ENCODE measurements at places on chromosomes 16 and 17.

GRCh38 chr17:42325026-42325425, 36.7 kb downstream of the STAT5A start:
- DNase-seq: no peak
- H3K27ac ChIP-seq: peak overlapping the region; percentile 68
- no peaks in the 10 kb centered on the region for H3K27me3 ChIP-seq
- H3K36me3 ChIP-seq: peaks cover 45% of the 10 kb centered on the region

GRCh38 chr17:61124562-61124961, 275.1 kb upstream of the TBX2 start:
- H3K4me1 ChIP-seq: peaks cover 3% of the 10 kb centered on the region
- H3K27me3 ChIP-seq: no peaks in the 10 kb centered on the region
- no peak overlapping the region for H3K4me3 ChIP-seq

GRCh38 chr16:6891496-6891895, 441.1 kb upstream of the RBFOX1 start:
- no peaks in the 10 kb centered on the region for H3K27me3 ChIP-seq
- no peaks in the 10 kb centered on the region for H3K36me3 ChIP-seq
- H3K27ac ChIP-seq: no peak overlapping the region
- H3K4me3 ChIP-seq: no peak overlapping the region
- DNase-seq: no peak

- H3K27me3 ChIP-seq: no peaks in the 10 kb centered on the region
- H3K27ac ChIP-seq: no peak overlapping the region
- peak; percentile 22 for DNase-seq
- H3K4me3 ChIP-seq: no peak overlapping the region
These were observed 34.5 kb downstream of the NACA2 start for GRCh38 chr17:61556224-61557188.

- no peak overlapping the region for H3K4me3 ChIP-seq
- H3K4me1 ChIP-seq: no peaks in the 10 kb centered on the region
- H3K27ac ChIP-seq: no peak overlapping the region
- H3K27me3 ChIP-seq: peaks cover 7% of the 10 kb centered on the region
- H3K36me3 ChIP-seq: no peaks in the 10 kb centered on the region
These were observed 88.6 kb upstream of the NLRP1 start for GRCh38 chr17:5672815-5673430.

DNA sequence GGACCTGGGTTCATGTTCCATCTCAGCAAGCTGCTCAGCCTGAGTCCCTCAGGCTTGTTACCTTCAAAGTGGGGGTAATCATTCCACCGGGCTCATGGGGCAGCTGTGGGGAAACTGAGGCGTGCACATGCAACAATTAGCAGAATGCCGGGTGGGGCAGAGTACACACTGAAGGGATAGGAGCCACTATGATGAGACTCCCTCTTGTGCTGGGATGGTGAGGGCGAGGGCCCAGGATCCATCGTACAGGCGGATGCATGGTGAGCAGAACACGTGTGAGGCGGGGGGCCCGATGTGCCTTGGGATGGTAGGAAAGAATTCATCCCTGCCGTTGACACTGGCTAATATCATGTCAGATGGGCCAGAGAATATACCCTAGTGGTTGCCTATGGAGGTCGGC, 25.5 kb upstream of the MAP3K14 start:
- H3K4me1 ChIP-seq: no peaks in the 10 kb centered on the region
- H3K27ac ChIP-seq: no peak overlapping the region
- DNase-seq: no peak
- H3K36me3 ChIP-seq: no peaks in the 10 kb centered on the region
- no peaks in the 10 kb centered on the region for H3K27me3 ChIP-seq

DNA sequence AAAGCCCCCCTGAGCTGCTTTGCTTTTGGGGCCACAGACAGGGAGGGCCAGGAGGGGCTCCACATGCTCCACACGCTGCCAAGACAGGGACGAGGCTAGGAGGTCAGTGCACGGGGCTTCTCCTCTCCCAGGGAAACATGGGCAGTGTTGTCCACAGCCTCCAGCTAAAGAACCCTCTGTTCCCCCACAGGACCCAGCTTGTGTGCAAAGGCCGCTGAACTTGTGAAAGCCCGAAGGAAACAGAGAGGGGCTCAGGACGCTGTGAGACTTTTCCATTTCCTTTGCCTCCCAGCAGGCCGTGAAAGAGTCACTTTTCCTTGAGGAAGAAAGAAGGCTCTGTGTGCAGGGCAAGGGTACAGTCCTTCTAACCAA, 9.7 kb downstream of the CDRT4 start:
- no peaks in the 10 kb centered on the region for H3K27me3 ChIP-seq
- H3K27ac ChIP-seq: no peak overlapping the region
- peaks cover 29% of the 10 kb centered on the region for H3K4me1 ChIP-seq
- H3K36me3 ChIP-seq: no peaks in the 10 kb centered on the region
- H3K4me3 ChIP-seq: no peak overlapping the region
- no peak for DNase-seq

DNA sequence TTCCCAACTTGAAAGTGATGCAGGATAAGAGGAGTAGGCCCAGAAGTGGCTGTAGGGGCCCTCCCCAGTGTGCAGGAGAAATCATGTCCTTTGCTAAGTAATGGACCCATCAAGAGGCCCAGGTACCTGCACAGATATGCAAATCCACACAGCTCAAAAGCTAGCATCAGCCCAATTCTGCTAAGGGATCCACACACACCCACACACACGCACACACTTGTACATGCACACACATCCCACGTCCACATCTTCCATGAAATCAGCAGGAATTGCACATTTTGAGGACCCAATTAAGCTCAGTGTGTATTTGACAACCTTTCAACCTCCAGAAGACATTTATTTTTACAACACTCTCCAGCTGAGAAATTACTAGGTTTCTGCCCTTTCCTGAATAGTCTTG, 184.8 kb downstream of the C16orf78 start:
- no peak overlapping the region for H3K27ac ChIP-seq
- no peak for DNase-seq
- no peaks in the 10 kb centered on the region for H3K27me3 ChIP-seq

DNA sequence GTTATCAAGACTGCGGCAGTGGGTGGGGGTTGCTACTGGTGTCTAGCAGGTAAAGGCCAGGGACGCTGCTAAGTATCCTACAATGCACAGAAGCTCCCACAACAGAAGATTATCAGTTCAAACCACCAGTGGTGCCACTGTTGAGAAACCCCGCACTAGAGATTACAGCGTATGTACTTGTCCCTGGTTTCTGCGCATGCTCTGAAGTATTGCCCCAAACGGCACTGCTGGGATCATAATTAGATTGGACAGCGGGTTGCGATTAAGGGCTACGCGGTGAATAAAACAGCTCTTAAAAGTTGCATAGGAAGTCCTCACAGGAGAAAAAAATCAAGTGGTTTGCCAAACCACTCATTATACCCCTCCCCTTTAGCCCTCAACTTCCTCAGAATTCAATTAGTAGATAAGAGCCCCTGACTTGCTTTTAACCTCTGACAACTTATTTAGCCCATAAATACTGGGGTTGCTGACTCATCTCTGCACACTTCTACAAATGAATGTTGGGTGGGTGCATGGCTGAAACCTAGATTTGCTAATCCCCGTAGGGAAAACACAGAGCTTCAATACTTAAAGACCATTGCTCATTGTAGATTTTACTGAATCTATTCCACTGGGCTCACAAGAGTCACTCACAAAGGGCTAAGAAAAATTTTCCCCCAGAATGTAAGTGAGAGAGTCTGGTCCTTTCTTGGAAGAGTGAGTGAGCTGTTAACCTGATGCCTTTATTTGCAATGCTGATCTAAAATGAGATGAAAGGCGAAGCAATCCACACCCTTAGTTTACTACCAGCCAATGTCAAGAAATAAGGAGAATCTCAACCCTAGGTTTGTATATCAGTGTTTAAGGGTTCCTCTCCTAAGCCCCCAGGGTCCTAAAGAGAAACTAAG, 91.8 kb downstream of the RGS9 start:
- H3K4me1 ChIP-seq: peaks cover 5% of the 10 kb centered on the region
- no peaks in the 10 kb centered on the region for H3K27me3 ChIP-seq
- H3K4me3 ChIP-seq: no peak overlapping the region

- peak overlapping the region; percentile 64 for H3K27ac ChIP-seq
- peak; percentile 73 for DNase-seq
- H3K27me3 ChIP-seq: no peaks in the 10 kb centered on the region
- peaks cover 12% of the 10 kb centered on the region for H3K4me1 ChIP-seq
These were observed 46.2 kb downstream of the TUBD1 start for GRCh38 chr17:59846394-59847165.

DNA sequence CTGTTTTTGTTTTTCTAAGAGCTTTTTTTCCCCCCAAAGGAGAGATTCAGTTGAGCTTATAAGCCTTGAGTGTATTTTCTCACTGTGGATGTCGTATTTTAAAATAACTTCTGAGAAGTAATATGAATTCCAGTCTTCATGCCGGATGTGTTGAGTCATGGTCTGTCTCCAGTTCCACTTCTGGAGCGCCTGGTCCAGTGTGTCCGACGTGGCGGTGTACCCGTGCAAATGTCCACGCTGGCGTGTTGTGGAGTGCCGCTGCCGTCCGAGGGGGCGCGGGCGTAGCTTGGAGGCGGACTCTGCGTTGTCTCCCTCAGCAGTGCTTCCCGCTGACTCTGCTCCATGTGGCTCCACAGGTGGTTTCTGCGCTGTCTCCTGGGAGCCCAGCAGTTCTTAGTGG, 60.9 kb upstream of the ZNF750 start:
- H3K27ac ChIP-seq: no peak overlapping the region
- no peaks in the 10 kb centered on the region for H3K4me1 ChIP-seq
- H3K4me3 ChIP-seq: no peak overlapping the region
- DNase-seq: no peak
- H3K36me3 ChIP-seq: peaks cover 11% of the 10 kb centered on the region

DNA sequence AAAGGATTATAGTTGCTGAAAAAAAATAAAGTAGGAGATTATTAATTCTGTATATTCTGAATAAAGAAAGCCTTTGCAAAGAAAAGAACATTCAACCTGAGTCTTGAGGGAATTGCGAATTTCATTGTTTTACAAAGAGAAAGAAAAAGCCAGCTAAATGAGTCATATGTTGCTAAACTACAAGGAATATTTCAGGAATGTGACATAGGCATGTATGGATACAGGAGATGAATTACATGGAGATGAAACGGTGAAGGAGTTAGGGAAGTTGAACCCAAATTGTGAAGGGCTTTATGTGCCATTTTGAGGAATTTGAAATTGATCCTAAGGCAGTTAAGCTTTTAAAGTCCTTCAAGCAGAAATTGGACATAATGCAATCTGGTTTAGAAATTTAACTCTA, 177.3 kb upstream of the RBL2 start:
- peaks cover 6% of the 10 kb centered on the region for H3K36me3 ChIP-seq
- H3K4me3 ChIP-seq: no peak overlapping the region
- no peak overlapping the region for H3K27ac ChIP-seq
- no peaks in the 10 kb centered on the region for H3K27me3 ChIP-seq
- no peaks in the 10 kb centered on the region for H3K4me1 ChIP-seq
- no peak for DNase-seq

DNA sequence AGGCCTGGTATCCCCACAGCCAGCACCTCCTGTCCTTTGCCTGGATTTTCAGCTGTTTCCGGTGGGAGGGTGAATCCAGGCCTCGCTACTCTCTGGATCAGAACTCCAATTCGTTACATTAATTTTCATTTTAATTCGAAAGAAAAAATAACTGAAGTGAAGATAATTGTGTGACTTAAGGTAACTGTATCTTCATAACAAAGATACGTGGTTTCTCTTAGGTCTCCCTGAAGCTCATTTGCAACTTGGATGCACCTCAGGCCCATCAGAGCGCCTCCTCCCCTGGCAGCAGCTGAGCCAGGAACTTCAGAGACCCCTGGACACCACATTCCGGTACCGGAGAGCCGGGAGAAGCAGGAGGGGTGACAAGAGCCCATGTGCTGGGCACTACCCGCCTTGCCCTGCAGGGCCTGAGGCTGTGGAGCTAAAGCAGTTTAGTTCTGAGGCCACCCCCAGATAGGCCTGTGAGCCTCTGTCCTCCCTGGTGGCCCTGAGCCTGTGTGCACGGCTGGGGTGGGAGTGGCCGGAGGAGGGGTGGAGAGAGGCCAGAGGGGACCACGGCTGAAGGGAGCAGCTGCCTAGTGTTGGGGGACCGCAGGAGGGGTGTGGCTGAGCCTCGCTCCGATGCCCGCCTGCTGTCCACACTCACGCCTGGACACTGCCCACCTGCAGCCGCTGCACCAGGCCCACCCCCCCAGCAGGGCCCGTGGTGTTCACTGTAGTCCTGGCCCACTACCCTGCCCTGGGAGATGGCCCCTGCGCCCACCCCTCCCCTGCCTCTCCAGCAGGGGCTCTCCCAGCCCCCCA, 11.4 kb upstream of the DUS1L start:
- H3K4me3 ChIP-seq: no peak overlapping the region
- H3K27me3 ChIP-seq: peaks cover 2% of the 10 kb centered on the region
- no peaks in the 10 kb centered on the region for H3K4me1 ChIP-seq
- peaks cover 40% of the 10 kb centered on the region for H3K36me3 ChIP-seq
- H3K27ac ChIP-seq: no peak overlapping the region
- DNase-seq: no peak

- peaks cover 6% of the 10 kb centered on the region for H3K27me3 ChIP-seq
- H3K4me3 ChIP-seq: no peak overlapping the region
These were observed 123.4 kb downstream of the ASIC2 start for GRCh38 chr17:33169580-33170285.

DNA sequence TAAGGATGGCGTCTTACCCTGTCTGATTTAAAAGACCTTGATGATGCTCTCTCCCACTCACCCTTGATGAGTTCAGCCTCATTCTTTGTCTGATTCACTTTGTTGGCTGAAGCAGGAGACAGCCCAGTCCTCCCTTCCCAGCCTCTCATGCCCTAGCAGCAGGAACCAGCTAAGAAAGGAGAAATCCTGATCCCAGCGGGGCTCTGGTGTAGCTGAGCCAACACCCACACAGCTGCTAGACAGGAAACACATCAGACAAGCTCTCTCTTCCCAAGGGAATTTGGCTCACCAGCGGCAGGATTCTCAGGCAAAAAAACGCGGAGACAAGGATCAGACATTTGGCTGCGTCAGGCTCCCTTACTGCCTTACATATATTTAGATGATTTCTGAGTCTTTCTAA, 211.5 kb downstream of the CDH11 start:
- peak; percentile 83 for DNase-seq
- no peaks in the 10 kb centered on the region for H3K36me3 ChIP-seq
- no peak overlapping the region for H3K27ac ChIP-seq
- H3K4me1 ChIP-seq: no peaks in the 10 kb centered on the region
- H3K4me3 ChIP-seq: no peak overlapping the region
- H3K27me3 ChIP-seq: no peaks in the 10 kb centered on the region

- peaks cover 3% of the 10 kb centered on the region for H3K4me1 ChIP-seq
- no peak overlapping the region for H3K4me3 ChIP-seq
- peaks cover 22% of the 10 kb centered on the region for H3K36me3 ChIP-seq
- H3K27me3 ChIP-seq: no peaks in the 10 kb centered on the region
- DNase-seq: no peak
- no peak overlapping the region for H3K27ac ChIP-seq
These were observed 23.4 kb downstream of the AXIN2 start for GRCh38 chr17:65537845-65538674.

DNA sequence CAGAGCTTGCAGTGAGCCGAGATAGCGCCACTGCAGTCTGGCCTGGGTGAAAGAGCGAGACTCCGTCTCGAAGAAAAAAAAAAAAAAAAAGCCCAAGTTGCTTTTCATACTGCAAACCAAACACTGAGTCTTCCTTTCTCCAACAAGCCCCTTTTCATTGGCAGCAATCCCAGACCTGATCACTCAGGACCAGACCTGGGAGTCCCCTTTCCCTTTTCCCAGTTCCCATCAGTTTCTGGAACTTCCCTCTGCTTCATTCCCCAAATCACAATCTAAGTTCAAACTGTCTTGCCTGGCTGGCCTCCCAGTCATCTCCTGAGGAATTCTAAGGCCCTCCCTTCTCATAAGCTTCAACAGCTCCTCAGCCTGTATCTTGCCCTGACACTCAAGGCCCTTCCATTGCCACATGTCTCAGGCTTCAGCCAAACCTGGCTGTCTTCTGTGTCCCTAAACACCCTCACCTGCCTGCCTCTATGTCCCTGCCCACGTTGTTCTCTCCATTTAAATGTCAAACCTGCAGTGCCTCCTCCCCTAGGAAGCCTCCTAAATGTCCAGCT, 11.8 kb upstream of the PHF12 start:
- no peak overlapping the region for H3K4me3 ChIP-seq
- DNase-seq: no peak
- H3K4me1 ChIP-seq: no peaks in the 10 kb centered on the region
- H3K27me3 ChIP-seq: no peaks in the 10 kb centered on the region
